A549 treated with GW870086 at 1 μM for 4 hours (cell line): ENCODE measurements at places on chromosomes 11 and 22. TPM values are rescaled to one million over a fixed set of nuclear protein-coding genes. Genes with fewer than 3 reads are reported as not detected.

Gene OR4A16
- not detected in 5 replicates for total RNA-seq

Gene KCNQ1
- 0.31 to 0.81 TPM (median 0.43 TPM) in 5 replicates for total RNA-seq

Gene CARD18
- total RNA-seq, result not detected in 5 replicates

Gene TSPAN32
- total RNA-seq, result not detected in 5 replicates

Gene SHANK2
- total RNA-seq, result 6.3 to 10.5 TPM (median 8.3 TPM) in 5 replicates
